ENCODE measurements at places on chromosomes 12 and 14. TPM values are rescaled to one million over a fixed set of nuclear protein-coding genes. Genes with fewer than 3 reads are reported as not detected.
A peak's percentile ranks its signal among the peaks of the same experiment; 100 is the strongest.

CCND2 gene
- total RNA-seq, result 942 TPM

SMIM41 gene
- not detected for total RNA-seq

- no peak overlapping the region for H3K4me3 ChIP-seq
- no peak for DNase-seq
Observed at GRCh38 chr14:50816395-50817047, 14.4 kb downstream of the NIN start.

LRIG3 gene
- total RNA-seq, result not detected

GRCh38 chr14:23009483-23009938 lies 432 bp downstream of the C14orf93 start:
- H3K27me3 ChIP-seq, result no peaks in the 10 kb centered on the region
- no peak for DNase-seq
- peak overlapping the region; percentile 98 for H3K27ac ChIP-seq
- peak overlapping the region; percentile 97 for H3K4me3 ChIP-seq
- H3K4me1 ChIP-seq, result peaks cover 46% of the 10 kb centered on the region

DNA sequence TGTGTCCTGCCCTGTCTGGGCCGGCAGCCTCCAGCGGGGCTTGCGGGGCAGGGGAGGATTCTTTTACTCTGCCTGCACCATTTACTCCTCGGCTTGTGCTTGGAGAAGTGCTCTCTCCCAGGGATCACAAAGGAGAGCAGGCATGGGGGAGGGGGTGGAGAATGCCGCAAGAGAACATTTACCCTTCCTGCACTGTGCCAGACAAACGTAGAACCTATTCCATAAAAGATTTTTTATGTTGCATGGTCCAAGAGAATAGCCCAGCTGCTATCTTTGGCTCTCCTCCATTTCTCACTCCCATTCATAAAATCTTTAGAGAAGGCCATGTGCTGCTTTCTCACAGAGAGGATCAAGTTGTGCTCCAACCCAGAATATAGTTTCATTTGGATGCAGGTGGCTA lies 159.4 kb downstream of the SPTSSA start:
- DNase-seq, result no peak
- no peak overlapping the region for H3K27ac ChIP-seq
- no peaks in the 10 kb centered on the region for H3K36me3 ChIP-seq
- no peaks in the 10 kb centered on the region for H3K4me1 ChIP-seq
- no peak overlapping the region for H3K4me3 ChIP-seq

GRCh38 chr12:32901553-32901952 lies 5.0 kb upstream of the PKP2 start:
- H3K36me3 ChIP-seq, result no peaks in the 10 kb centered on the region
- H3K4me3 ChIP-seq, result no peak overlapping the region
- no peaks in the 10 kb centered on the region for H3K27me3 ChIP-seq
- no peaks in the 10 kb centered on the region for H3K4me1 ChIP-seq

DNA sequence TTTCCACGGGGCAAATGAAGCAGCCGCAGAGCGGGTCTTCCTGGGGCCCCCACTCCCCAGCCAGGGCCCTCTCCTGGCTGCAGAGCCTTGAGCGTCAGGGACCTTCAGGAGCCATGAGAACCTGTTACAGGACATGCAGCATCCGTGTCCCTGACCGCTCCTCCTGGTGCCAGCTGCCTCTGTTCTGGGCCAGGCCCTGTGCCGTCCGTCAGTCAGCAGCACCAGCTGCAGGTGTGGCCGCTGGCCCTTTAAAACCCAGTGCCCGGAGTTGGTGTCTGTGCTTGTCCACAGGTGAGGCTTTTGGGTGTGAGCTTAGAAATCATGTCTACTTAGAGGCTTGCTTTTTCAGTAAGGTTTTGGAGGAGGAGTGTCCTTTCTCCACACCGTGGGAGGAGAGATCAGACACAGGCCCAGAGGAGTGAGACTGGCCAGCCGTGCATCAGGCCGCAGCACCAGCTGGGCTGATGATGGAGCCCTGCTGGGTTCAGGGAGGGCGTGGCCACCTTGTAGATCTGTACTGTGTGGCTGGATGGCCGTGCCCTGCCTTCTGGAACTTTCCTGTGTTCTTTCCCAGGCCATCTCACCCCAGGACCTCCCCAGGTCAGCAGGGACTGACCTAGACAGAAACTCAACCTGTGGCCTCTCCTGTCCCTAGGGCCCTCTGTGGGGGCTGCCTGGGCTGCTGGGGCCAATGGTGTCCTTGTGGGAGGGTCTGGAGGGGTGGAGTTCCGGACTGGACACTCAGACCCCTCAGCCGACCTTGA lies 27.1 kb downstream of the AACS start:
- no peaks in the 10 kb centered on the region for H3K27me3 ChIP-seq
- H3K36me3 ChIP-seq, result no peaks in the 10 kb centered on the region
- no peak overlapping the region for H3K27ac ChIP-seq
- peaks cover 8% of the 10 kb centered on the region for H3K4me1 ChIP-seq
- H3K4me3 ChIP-seq, result no peak overlapping the region

DNA sequence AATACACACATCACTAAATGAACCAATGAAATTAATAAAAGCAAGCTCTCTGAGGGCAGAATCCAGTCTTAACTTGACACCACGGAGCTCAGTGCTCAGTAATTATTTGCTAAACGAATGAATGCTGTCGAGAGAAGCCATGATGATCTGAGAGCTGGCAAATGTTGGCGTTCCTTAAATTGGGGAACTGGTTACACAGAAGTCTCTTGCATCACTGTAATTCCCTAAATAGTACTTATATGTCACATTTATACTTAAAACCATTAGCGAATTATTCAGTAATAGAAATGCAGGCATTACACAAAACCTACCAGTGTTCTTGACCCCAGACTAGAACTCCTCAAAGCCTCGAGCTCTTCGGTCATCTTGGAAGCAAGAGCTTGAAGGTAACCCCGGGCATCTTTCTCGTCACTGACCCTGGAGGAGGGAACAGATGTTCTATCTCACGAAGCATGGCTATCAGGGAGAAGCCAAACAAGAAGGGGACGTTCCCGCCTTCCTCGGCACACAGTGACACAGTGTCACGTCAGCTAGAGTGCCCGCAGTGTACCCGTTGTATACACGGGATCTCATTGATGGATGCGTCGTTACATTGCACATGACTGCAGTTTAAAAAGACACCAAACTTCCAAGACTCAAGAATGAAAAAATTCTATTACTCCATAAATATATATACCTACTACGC lies 43.6 kb downstream of the AMN start:
- H3K36me3 ChIP-seq, result no peaks in the 10 kb centered on the region
- no peaks in the 10 kb centered on the region for H3K27me3 ChIP-seq
- H3K4me3 ChIP-seq, result no peak overlapping the region

AQP6 gene
- not detected for total RNA-seq

GRCh38 chr12:114685869-114686268 lies 1.9 kb upstream of the TBX3 start:
- no peak overlapping the region for H3K27ac ChIP-seq
- H3K27me3 ChIP-seq, result peaks cover 76% of the 10 kb centered on the region
- no peak for DNase-seq
- H3K4me1 ChIP-seq, result peaks cover 18% of the 10 kb centered on the region
- H3K36me3 ChIP-seq, result peaks cover 9% of the 10 kb centered on the region

GRCh38 chr12:9163392-9163791 lies 44.8 kb downstream of the PZP start:
- H3K4me3 ChIP-seq, result no peak overlapping the region
- H3K27ac ChIP-seq, result no peak overlapping the region
- no peak for DNase-seq
- no peaks in the 10 kb centered on the region for H3K36me3 ChIP-seq
- peaks cover 7% of the 10 kb centered on the region for H3K4me1 ChIP-seq

PCNX1 gene
- total RNA-seq, result 156 TPM
